ENCODE measurements at places on chromosomes 4 and X. TPM values are rescaled to one million over a fixed set of nuclear protein-coding genes. Genes with fewer than 3 reads are reported as not detected.

GRCh38 chr4:113452868-113453620, 308.5 kb downstream of the CAMK2D start:
- peak; percentile 94 for DNase-seq

The WNK3 gene
- 2.3 TPM for total RNA-seq

DNA sequence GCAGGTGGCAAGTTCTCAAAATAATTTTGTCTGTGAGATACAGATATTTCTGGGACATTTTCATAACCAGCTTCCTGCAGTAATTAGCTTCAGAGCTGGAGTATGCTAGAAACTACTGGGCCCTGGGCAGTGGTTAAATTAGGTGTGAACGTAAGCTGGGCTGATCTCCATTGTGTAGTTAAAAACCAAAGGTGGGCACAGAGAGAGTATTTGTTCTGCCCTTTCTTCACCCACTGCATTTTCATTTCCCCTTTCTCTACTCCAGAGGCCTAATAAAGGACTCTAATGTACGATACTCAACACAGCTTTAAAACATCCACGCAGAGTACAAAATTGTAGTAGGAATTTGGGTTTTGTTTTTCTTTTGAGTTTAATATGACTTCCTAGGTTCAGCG, 252.7 kb downstream of the SPRY1 start:
- no peak for DNase-seq

The ZFP42 gene
- total RNA-seq = not detected

DNA sequence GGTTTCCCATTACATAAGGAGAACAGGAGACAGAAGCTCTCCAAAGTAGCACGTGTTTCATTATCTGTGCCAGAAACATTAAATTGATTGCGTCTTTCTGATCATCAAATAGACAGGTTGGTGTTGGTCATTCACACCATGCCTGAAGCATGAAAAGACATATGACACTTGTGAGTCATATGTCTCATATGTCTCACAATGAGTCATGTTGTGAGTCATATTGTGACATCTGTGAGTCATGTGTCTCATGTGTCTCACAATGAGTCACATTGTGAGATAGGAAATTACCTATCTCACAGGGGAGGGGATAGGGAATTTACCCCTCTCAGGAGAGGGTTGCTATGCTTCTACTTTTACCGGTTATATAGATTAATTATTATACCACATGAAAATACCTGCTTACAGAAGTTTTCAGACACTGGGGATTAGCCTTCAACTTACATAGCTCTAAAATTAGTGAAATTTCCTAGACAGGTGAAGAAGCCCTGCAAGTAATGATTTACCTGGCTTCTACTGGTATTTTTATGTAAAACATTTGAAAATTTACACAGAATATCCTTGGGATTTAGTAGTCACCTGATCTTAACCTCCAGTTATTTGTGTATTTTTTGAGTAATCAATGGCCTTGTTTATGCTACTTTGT, 80.8 kb downstream of the NPFFR2 start:
- DNase-seq = no peak

- DNase-seq = no peak
Measured at GRCh38 chr4:168812806-168813205, 197.2 kb downstream of the CBR4 start.

- DNase-seq = no peak
Measured at GRCh38 chr4:120915336-120915735, 7.2 kb downstream of the PRDM5 start.

DNA sequence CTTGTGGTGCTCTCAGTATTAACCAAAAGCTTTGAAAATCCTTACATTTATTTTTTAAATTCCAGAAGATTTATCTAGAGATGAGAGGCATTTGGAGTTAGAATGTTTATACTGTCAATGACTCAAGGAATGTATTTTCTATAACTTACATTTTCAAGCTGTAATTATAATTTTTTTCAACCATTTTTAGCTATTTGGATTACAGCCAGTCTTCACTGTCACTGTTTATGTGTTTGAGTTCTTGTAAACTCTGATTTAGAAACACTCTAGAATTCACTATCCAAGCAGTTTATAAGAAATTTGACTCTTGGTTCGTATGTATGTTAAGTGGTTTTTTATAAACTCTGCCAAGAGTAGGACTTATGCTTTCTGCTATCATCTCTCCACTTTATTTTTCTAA, 36.7 kb upstream of the GUCY1A1 start:
- DNase-seq = no peak

DNA sequence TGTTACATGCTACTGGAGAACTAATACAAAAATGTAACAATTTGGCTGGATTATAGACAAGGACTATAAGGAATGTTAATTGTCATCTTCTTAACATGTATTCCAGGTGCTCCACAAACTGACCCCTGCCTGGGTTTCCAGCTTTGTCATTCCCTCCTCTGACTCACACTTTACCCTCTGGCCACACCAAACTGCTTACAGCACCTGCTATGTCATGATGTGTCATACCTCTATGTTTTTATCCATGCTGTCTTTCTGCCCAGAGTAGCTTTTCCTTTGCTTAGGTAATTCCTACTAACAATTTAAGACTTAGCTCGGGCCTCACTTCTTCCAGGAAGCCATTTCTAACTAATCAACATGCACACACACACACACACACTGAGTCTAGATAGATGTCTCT, 14.0 kb upstream of the SHROOM4 start:
- DNase-seq = no peak

The ZDHHC15 gene
- 0.13 TPM for total RNA-seq

DNA sequence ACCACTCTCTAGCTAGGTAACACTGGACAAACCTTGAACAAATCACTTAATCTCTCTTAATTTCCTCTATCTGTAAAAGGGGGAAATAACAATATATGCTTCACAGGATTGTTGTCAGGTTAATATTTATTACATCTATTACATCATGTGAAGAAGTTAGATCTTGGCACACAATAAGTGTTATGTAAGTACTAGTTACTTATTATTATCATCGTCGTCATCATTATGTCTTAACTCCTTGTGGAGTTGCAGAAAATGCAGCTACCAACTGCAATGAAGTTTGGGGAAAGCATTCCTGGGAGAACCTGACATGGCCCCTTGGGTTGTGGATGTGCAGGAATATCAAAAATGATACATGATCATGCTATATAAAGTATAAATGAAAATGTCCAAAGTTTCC, 4.8 kb upstream of the JCHAIN start:
- DNase-seq = no peak

DNA sequence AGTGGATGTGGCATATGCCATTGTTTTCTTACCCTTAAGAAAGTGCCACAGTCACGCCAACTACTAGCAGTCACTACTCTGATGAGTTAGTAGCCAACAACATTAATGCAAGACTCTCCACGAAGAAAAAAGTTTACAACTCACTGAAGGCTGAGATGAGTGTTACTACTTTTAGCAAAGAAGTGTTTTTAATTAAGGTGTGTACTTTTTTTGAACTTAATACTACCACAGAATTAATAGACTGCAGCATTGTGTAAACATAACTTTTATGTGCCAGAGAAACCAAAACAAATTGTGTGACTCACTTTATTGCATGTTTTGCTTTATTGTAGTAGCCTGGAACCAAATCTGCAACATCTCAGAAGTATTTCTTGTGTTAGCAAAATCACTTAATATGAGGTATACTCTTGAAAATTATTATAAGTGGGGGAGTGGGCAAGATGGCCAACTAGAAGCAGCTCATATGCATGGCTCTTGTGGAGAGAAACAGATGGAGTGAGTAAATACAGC, 2.2 kb upstream of the UGT2B4 start:
- no peak for DNase-seq

GRCh38 chr4:165199722-165200121, 7.6 kb upstream of the KLHL2 start:
- no peak for DNase-seq

DNA sequence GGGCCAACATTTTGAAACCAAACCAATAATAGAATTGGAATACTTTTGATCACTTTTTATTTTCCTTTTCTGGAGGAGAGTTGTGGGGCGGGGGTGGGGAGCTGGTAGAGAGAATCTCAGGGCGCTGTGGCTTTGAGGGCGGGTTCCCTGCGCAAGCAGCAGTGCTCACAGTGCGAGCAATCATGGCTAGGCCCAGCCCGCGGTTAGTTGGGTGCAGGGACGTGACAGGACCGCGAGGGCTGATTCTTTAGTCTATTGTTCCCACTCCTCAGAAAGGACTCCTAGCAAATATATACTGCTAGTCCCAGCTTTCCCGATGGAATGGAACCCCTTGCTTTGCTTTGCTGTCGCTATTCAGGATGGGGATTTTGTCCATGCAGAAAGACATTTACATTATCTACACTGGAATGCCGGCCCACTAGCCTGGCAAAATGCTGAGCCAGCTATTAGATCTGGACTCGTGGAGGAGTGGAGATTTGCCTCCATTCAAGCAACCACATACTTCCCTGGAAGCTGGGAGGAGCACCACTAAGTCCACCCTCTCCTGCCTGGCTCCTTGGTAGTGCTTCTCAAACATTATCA, 23.9 kb upstream of the APLN start:
- DNase-seq = no peak

The SYP gene
- total RNA-seq = 0.13 TPM

- no peak for DNase-seq
Measured at GRCh38 chr4:126740687-126741086, 892.1 kb upstream of the INTU start.

DNA sequence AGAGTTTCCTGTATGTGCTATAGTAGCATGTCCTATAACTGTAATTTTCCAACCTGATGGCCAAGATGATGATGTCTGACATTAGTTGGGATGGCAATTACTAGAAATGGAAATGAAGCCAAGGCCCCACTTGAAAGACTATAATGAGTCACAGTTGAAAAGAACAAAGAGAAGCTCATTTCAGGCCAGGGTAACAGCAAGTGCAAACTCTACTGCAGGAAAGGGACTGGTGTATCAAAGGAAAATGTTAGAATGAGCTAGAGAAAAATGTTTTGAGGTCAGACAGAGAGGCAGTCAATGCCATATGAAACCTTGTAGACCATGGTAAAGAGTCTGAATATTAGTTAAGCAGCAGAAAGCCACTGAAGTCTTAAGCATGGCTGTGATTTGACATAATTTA, 146.2 kb upstream of the SH3RF1 start:
- DNase-seq = no peak

The DCUN1D4 gene
- total RNA-seq = 46.3 TPM

- DNase-seq = no peak
Measured at GRCh38 chrX:49171752-49172279, at the start of gene PLP2. Gene PLP2, plus strand, starts transcription at chrX:49171898. Its CDS starts 103 bp downstream, at chrX:49172001.

DNA sequence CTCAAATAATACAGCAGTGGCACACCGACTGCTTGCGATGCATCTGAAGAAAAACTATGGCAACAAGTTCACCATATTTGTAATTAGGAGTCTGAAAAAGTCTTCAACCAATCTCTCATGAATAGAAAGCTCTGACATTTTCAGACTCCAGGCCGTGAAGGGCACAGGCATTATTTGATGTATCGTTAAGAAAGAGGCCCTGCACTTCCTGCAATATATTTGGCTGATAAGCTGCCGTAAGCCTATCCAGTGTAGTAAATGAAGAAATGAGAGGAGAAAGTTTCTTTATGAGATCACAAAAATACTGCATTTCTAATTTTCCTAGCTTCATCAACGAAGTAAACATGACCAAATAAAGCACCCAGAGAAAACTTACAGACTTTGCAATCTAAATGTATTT, 613.8 kb upstream of the TECRL start:
- DNase-seq = no peak

- DNase-seq = peak; percentile 90
Measured at GRCh38 chr4:73776321-73776729, 36.0 kb downstream of the CXCL8 start.

DNA sequence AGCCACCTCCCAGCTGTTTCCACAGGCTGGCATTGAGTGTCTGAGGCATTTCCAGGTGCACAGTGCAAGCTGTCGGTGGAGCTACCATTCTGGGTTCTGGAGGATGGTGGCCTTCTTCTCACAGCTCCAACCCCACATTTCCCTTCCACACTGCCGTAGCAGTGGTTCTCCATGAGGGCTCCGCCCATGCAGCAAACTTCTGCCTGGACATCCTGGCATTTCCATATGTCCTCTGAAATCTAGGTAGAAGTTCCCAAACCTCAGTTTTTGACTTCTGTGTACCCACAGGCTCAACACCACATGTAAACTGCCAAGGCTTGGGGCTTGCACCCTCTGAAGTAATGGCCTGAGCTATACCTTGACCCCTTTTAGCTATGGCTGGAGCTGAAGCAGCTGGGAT, 10.3 kb upstream of the FRMPD4 start:
- DNase-seq = no peak

GRCh38 chrX:28491941-28492340, 95.3 kb upstream of the IL1RAPL1 start:
- DNase-seq = no peak

DNA sequence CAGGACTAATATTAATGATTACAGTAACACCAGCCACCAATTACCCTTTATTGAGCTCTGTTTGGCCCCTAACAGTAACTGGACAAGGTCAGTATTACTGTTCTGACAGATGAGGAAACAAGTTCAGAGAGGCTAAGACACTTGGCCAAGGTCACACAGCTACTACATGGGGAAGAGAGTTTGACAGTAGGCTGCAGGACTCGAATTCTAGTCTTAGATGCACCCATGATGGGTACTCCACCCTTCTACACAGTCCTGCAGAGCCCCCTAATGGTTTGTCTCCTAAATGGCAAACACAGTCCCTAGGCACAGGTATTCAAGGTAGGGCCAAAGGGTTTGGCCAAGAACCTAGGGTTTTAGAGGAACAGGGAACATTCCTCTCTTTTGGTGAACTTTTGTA, 93.9 kb downstream of the NSUN7 start:
- DNase-seq = no peak

DNA sequence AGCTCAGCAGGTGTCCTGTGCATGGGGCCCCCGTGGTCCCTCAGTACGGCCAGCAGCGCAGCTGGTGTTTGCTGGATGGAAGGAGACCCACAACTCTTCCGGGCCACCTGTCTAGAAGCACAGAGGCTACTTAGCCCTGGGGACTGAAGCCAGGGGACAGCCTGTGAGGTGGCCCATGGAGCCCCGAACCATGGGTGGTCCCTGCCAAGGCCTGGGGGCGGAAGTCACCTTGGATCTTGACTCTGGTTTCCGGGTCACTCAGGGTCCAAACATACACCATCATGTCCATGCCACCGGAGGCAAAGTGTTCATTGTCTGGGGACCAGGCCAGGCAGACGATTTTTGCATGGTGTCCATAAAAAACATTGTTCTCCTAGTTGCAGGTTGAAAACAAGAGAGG, 39.5 kb downstream of the WDR1 start:
- no peak for DNase-seq

The ATOH1 gene
- not detected for total RNA-seq

- DNase-seq = no peak
Measured at GRCh38 chr4:173318648-173319211, 15.4 kb downstream of the HMGB2 start.

Measured in pulmonary artery endothelial cell (primary cell).